ENCODE measurements at places on chromosomes 7 and 10.
A peak's percentile ranks its signal among the peaks of the same experiment; 100 is the strongest.

- no peak for DNase-seq
Observed at GRCh38 chr7:18689551-18689950, 194.0 kb downstream of the HDAC9 start.

DNA sequence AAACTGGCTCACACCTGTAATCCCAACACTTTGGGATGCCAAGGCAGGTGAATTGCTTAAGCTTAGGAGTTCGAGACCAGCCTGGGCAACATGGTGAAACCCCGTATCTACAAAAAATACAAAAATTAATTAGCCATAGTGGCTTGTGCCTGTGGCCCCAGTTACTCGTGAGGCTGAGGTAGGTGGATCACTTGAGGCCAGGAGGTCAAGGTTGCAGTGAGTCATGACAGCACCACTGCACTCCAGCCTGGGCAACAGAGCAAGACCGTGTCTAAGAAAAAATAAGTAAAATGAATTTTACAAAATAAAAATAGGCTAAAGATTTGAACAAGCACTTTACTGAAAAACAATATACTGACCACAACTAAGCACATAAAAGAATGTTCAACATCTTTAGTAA lies 9.8 kb upstream of the ORC5 start:
- DNase-seq: no peak

GRCh38 chr7:71987200-71987767 lies 424.9 kb downstream of the CALN1 start:
- no peak for DNase-seq

DNA sequence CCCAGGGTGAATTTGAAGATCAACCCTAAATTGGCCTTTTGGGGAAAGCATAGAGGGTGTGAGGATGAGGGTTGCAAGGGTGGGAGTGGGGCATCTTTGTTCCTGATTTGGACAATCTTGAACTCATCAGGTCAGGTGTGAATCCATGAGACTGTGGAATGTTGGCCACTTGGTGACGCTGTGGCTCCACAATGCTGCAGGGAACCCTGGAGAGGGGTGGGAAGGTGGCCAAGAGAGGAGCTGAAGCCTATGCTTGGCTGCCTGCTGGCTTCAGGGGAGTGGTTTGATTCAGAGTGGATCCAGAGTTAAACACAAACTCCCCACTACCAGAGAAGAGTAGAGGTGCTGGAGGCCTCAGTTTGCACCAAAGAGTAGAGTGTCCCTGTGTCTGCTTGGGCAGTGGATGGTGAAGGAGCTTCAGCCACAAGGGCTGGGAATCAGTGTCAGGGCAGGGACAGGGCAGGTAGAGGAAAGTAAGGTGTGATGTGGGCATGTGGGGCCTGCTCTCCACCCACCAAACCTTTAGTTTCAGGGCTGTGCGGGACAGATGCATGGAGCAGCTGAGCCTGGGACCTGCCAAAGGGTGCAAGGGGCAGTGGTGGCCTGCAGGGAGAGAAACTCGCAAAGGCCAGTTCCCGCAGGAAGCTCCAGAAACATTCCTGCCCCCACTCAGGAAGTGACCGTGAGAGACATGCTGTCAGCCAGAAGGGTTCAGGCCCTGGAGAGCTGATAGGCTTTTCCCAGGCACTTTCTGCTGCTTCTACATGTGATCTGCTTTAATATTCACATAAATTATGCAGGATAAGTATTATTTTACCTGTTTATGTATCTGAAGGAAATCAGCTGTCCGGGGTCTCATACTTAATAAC lies 81.0 kb upstream of the PRSS58 start:
- no peak for DNase-seq

GRCh38 chr7:127258111-127258510 lies 5.4 kb upstream of the GRM8 start:
- no peak for DNase-seq

DNA sequence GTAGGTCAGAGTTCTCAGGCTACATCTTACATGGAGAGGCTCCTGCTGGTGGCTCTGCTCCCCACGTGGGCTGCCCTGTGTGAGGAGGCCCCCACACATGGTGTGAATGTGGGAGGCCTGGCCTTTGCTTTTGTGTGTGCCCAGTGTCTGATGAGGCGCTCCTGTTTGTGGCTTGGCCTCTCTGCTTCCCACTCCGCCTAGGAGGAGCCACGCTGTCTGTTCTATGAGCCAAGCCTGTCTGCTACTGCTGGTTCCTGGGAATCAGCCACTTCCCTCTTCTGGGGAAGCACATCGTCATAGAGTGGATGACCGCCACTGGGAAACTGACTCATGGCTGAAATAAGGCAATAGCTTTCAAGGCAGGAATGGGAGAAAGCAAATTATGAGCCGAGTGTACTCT lies 87.1 kb downstream of the CYP26A1 start:
- DNase-seq: no peak

- no peak for DNase-seq
Observed at GRCh38 chr7:35893649-35894048, 92.8 kb downstream of the SEPTIN7 start.

DNA sequence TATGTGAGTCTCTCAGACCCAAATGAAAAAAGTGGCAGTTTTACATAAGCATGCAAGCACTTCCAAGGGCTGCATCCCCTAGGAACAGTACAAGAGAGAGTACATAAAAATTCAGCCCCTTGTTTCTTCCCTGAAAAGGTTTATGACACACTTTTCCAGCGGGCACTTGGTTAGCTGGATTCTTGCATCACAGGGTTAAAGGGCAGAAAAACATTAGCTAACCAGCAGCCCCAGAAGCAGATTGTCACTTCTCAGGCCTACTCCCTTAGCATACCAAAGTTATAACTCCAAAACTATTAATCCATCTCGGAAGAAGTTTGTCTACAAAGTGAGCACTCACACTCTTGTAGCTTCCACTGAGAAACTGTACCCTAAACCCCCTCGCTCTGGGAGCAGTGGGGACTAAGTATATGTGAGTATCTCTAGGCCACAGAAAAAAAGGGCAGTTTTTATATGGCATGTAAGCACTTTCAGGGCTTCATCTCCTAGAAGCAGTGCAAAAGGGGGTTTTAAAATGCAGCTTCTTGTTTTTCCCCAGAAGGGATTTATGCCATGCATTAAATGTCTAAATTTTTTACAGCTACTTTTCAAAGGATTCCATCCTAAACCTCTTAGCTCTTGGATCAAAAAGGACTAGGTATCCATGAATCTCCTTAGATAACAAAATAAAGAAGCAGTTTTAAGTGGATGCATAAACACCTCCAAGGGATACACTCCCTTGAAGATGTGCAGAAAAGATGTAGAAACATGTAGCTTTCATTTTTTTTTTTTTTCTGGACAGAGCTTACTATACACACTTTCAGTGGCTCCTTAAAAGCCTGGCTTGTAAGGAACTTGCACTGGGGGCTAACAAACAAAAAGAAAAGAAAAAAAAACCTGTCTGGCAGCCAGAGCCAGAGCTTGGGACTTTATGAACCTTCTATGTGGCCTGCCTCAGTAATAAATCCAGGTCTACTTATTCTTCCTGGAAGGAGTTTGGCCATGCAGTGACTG lies 956.7 kb downstream of the CCSER2 start:
- no peak for DNase-seq

DNA sequence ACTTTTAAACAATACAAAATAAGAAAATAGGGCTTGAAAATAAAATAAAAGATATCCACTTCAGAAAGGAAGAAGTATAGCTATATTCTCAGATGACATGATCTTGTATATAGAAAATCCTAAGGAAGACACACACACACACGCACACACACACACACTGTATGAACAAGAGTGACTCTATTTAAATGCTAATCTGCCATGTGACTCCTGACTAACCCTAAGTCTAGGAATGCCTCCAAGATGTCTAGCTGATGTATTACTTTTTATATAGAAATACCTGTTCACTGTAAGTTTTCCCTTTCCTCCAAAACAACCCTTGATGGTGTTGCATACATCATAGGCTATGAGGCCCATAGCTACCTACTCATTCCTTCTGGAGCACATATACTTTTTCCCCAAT lies 173.1 kb upstream of the LRRTM3 start:
- DNase-seq: no peak

- DNase-seq: no peak
Observed at GRCh38 chr7:600149-601035, 80.7 kb upstream of the PDGFA start.

DNA sequence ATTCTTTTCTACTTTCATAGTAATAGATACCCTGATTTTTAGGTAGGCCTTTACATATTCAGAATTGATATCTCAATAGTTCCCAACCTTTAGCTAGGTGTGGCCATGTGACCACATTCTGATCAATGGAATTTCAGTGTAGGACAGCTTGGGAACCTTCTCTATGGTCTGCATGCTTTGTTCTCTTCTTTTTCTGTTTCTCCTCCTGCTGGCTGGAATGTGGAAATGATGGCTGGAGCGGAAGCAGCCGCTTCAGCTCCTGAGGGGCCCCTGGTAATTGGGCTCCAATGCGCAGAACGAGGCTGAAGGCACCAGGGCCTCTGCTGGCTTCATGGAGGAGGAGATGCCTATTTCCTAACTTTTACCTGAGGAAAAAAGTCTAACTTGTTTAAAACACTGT lies 152.6 kb downstream of the ZMYND11 start:
- DNase-seq: no peak

GRCh38 chr7:108193594-108194498 lies 63.7 kb upstream of the LAMB4 start:
- no peak for DNase-seq

GRCh38 chr7:48617508-48617907 lies 306.8 kb upstream of the CDC14C start:
- DNase-seq: no peak

- DNase-seq: no peak
Observed at GRCh38 chr7:33936503-33936902, 31.2 kb downstream of the BMPER start.

DNA sequence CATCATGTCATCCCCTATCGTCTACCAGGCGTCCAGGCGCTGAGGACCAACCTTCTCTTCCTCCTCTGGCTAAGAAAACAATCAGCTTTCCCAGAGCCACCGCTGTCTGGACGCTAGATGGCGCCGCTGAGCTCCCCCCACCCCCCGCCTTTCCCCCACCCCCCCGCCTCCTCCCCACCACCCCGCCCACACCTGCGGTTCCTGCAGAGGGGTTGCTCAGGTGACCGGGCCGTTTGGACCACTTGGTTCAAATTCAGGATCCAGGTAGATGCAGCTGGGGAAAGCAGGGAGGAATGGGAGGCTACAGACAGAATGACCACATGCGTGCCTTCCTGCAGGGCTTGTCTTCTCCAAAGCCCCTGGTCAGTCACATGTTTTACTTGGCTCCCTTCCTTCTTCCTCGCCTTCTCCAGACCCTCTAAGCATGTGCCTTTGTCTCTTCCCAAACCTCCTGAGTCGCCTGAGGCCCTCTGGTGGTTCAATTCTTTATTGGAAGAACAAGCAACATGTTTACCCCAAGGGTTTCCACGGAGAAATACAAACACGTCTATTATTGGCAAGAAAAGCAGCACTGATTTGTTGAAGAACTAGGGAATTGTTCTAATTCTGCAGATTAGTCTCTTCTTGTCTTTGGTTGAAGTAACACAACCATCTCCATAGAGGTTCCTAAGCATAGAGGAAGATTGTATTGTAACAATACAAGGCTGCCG lies 24.7 kb downstream of the AOC1 start:
- DNase-seq: peak; percentile 33

GRCh38 chr10:129704225-129704624 lies 237.2 kb downstream of the MGMT start:
- no peak for DNase-seq

DNA sequence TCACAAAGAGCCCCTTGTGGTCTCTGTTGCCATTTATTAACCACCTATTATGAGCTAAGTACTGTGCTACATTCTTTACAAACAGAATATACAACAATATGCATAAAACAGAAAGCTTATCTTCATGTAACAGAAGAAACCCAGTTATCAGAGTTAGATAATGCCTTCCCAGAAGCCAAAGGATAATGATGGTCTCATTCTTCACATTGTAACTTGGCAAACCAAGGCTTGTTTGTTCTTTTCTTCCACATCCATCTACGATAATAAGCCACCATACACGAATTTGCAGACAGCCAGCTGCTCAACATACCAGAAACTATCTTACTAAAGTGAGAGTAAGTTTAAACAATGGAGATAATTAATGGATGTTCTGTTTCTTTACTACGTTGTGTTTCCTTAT lies 127.6 kb downstream of the NEBL start:
- DNase-seq: no peak

- DNase-seq: no peak
Observed at GRCh38 chr7:14666304-14666703, 236.2 kb downstream of the DGKB start.

- DNase-seq: no peak
Observed at GRCh38 chr7:131603932-131604331, 47.5 kb upstream of the PODXL start.

- DNase-seq: no peak
Observed at GRCh38 chr7:141541375-141541774, 9.8 kb upstream of the AGK start.

DNA sequence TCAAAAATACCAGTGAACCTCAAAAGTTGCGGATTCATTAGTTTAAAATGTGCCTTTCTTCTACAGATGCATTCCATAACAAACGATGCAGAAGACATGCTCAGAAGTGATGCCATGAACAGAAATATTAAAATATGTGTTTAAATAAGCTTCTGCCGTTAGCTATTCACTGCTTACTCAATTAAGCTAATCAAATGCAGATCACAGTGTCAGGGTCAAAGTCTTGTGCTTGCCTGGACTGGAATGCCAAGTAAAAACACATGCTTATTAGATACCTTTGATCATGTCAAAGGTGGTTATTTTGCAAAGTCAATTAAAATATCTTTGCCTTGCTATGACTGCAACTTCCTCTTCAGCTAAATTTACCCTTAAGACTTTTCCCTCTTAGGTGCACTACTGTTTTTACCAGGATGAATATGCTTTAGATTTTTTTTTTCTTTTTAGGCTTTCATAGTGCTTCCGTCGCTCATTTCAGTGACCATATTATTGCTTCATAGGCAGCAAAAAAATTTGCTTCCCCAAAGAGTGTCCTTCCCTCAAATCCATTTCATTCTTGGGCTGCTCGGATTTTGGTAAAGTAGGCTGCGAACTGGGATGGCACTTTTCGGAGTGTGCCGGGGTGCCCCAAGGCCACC lies 905 bp downstream of the ASB13 start:
- DNase-seq: no peak

GRCh38 chr7:142468871-142469665 lies 211.2 kb upstream of the PRSS58 start:
- no peak for DNase-seq

GRCh38 chr7:152677808-152678670 lies 2.1 kb upstream of the XRCC2 start:
- DNase-seq: no peak

GRCh38 chr10:71712170-71712569 lies 7.4 kb downstream of the C10orf105 start:
- no peak for DNase-seq

- no peak for DNase-seq
Observed at GRCh38 chr10:29011516-29011915, 277.4 kb upstream of the LYZL1 start.

- DNase-seq: no peak
Observed at GRCh38 chr7:27560706-27561235, 101.9 kb downstream of the HIBADH start.

All from GM18507 (cell line).